ENCODE measurements at places on chromosomes 1 and 21. TPM values are rescaled to one million over a fixed set of nuclear protein-coding genes. Genes with fewer than 3 reads are reported as not detected.

Gene TMEM200B
- 26.8 TPM for total RNA-seq

- DNase-seq, result no peak
Observed at GRCh38 chr1:239719642-239720258, 333.4 kb downstream of the CHRM3 start.

Gene KIF26B
- total RNA-seq, result 0.96 TPM

DNA sequence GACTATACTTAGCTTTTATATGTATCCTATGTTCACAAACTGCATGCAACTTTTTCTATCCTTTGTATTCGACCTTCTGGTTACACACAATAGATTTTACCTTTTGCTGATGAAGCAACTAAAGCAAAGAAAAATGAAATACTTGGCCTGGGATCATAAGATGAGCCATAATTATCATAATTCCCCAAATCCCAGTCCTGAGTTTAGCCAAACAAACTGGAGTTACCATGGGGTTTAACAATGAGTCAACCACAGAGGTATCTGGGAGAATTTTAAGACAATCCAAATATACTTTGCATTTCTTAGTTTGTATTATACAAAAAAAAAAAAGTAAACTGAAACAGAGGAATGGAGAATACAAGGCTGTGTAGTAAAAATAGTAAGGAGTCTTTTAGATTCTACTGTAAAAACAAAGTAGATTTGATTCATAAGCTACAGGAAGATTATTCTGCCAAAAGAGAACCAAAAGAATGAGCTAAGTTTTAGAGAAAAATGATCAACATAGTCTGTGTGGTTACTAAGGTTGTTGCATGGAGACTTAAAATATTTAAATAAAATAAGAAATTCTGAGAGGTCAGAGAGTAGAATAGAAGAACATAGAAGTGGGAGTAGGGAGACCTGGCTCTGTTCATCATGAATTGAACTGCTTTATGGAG is 60.4 kb upstream of the GORAB start:
- DNase-seq, result no peak

Gene AGBL4
- 1.1 TPM for total RNA-seq

Gene AMIGO1
- 2.4 TPM for total RNA-seq

DNA sequence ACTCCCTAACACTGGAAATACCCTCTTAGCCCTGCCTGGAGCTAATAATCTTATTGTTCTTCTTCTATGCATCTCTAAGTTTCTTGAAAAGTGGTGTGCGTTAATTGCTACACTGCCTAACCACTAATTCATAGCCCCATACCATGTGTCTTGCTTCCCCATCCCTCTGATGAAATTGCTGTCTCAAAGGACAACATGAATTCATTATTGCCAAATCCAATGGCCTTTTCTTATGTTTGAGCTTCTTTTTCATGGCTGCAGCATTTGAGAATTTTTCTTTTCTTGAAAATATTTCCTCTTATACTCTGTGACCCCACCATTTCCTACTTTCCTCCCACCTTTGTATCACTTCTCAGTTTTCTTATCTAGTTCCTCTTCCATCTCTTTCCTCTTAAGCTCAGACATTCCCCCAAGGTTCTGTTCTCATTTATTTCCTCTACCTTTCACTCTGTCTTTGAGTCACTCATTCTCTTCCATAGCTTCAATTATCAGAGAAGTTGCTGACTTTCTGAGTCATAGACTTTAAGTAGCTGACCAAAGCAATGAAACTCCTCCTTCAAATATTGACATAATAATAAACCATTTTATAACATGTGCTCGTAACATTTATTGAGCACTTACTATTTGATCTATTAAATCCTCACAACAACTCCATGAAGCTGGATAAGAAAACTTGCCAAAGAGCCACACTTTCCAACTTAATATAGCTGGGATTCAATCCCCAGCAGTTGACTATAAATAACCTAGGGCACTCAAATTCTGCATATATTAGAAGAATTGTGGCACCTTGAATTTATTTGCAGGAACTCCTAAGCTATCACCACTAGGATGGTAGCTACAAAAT is 35.5 kb upstream of the ATP6V1G3 start:
- no peak for DNase-seq

Gene DENND2D
- total RNA-seq, result 23.8 TPM

Gene EPB41
- total RNA-seq, result 48.5 TPM

- DNase-seq, result no peak
Observed at GRCh38 chr1:238466459-238466858, 575.7 kb upstream of the ZP4 start.

GRCh38 chr1:17259233-17259873 is 10.5 kb downstream of the PADI3 start:
- no peak for DNase-seq

- DNase-seq, result no peak
Observed at GRCh38 chr1:23867542-23867894, 572 bp downstream of the FUCA1 start.

DNA sequence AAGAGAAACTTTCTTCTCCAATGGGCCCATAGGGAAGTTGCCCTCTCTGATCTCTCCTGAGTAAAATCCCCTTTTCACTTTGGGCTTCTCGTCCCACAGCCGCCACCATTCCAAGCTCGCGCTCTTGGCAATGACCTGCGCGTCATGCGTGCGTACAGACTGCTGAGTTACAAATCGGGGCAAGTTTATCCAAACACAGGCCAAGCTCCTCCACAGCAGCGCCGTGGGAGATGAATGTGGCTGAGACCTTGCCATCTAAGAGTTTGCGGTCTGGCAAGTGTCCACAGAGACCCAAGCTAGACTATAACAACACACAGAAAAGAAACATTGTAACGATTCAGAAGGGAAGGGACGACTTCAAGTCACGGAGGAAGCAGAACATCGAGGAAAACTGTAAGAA is 116.3 kb upstream of the SOD1 start:
- DNase-seq, result no peak

Gene IKBKE
- 8.2 TPM for total RNA-seq

Gene KLF17
- not detected for total RNA-seq

DNA sequence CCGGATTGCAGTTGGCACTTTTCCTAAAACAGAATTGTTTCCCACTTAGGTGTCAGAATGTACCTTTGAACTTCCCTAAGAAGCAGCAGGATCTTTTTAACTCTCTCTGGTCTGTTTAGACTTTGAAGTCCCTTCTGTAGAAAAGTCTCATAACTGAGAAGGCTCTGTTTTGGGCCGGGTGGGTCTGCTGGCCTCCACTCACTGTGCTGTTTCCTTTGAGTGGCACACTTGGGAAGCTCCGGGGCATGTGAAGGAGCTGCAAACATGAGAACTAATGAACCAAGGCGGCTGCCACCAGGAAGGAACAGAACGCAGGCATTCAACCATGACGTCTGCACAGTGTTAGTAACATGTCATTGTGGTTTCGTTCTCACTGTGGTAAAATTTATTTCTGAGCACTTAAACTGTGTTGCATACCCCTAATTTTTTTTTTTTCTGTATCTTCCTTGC is 19.5 kb upstream of the NCMAP start:
- no peak for DNase-seq

Gene PTCH2
- 0.09 TPM for total RNA-seq

DNA sequence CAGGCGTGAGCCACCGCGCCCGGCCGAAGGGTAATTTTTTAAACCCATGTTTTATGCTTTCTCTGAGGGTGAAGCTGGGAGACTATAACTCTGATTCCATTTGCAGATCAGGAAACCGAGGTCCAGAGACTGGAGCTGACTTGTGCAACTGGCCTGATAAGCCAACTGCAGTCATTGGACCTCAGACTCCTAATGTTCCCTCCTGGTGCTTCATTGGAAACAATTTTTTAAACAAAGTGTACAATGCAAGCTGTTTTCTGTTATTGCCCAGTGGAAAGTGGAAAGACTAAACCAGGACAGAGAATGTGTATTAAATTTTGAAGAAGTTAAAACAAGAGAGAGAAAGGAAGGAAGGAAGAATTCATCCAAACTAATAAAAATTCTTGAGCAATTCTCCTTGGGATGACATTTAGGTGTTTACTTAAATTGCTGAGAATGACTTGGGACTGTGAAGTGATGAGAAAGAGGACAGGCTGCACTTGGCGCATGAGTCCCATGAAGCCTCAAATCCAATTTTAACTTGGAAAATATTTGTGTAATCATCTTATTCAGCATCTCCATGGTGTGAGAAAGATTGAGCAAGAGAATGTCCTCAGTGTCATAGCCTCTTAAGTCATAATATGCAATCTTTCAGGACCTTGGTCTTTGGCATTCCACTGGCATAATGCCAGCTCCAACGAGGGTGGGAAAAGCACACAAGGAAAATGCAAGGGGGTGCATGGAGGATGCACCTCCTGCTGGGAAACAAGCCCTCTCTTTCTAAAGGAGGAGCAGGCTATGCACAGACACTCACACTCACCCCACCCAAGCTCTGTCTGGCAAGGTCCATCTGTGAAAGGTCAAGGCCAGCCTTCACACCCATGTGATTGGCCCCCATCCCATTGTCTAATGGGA is 342.0 kb downstream of the SIPA1L2 start:
- no peak for DNase-seq

Measured in omental fat pad (tissue), 4 donors.